ENCODE measurements at places on chromosomes 3 and 15.
A peak's percentile ranks its signal among the peaks of the same experiment; 100 is the strongest.

- DNase-seq: no peak
These were observed 49.6 kb upstream of the ICE2 start for GRCh38 chr15:60528530-60528929.

- DNase-seq: peak; percentile 58
These were observed 5.3 kb downstream of the CLK3 start for GRCh38 chr15:74620636-74621545.

DNA sequence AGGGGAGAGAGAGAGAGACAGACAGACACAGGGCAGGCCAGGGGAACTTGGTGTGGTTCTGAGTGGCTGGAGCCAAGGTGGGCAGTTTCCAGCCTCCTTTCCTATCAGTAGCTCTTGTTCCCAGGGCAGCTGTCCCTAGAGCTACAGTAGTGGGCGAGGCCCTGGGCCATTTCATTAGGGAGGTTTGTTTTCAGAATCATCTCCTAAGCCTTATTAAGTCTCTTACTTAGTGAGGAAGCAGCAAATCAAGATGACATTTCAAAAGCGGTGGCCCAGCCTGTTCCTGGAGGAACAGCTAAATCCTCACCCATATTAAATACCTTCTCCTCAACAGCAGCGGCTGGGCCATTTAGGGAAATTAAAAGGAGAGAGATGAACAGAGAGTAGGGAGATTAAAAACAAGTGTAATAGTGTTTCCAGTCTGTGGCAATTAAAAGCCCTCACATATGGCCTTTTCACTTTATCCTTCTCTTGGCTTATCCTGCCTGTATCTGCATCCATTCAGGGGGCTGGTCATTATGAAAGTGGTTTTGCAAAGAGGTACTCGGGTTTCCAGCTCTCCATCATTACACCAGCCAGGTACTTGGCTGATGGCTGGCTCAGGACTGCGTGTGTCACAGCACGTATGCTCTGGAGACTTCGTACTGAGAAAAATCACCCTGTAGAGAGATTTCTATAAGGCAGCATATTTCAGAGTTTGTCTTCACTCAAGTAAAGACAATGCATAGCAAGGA lies 91.9 kb upstream of the PRR23C start:
- no peak for DNase-seq

DNA sequence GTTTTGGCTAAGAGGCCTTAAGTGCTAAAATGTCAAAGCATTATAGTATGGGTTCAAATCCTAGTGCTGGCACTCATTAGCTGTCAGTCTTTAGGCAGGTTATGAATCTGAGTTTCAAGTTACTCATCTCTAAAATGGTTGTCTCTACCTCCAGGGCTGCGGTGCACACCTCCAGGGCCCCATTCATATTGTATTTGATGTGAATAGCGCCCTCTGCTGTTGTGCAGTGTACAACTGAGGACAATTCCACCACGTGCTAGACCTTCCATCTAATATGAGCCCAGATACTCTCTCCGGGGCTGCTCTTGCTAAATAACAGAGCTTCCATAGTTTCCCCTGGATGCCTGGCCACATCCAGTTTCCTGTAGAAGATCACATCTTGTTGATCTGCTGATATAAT lies 54.3 kb downstream of the OXNAD1 start:
- no peak for DNase-seq

GRCh38 chr3:34687671-34688070 lies 889.2 kb downstream of the PDCD6IP start:
- no peak for DNase-seq

DNA sequence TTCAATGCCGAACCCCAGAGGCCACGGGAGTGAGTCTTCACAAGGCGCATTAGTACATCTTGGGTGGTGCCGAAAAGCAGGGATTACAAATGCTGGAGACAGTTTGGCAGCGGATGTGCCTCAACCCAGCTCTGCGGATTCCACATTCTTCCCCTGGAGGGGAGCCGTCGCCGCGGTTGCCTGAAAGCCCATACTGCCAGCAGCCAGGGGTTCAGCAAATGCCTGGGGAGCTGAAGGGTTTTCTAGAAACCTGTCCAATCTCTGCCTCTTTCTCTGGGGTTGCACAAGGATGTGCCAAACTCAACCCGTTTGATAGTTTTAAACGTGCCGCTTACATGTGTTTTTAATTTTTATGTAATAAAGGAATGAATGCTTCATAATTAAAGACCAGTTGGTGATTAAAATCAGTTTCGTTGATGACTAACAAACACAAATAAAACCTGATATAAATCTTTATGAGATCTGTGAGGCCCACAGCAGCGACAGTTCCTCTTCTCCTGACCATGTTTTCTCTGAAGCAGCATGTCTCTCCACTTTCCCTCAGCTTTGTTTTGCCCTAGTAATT lies 74.6 kb upstream of the LEKR1 start:
- DNase-seq: no peak

DNA sequence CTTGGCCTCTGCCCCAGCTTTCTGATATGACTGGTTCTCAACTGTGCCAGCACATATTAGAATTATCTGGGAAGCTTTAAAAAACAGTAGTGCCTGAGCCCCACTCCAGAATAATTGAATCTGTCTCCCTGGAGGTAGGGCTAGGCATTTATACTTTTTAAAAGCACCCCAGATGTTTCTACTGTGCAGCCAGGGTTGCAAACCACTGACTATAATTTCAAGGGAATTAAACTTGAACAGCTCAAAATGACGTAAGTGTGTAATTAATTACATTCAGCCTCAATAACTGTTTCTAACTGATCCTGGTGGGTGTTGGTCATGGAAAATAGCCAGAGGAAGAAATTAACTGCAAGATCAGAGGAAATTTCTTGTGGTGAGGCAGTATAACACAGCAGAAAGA lies 4.4 kb upstream of the IRAK2 start:
- no peak for DNase-seq

GRCh38 chr15:75204340-75205063 lies 2.8 kb downstream of the C15orf39 start:
- peak; percentile 95 for DNase-seq

GRCh38 chr15:73794443-73795133 lies 41.4 kb upstream of the INSYN1 start:
- DNase-seq: no peak

GRCh38 chr15:56893364-56893678 lies 25.1 kb upstream of the TCF12 start:
- DNase-seq: no peak

DNA sequence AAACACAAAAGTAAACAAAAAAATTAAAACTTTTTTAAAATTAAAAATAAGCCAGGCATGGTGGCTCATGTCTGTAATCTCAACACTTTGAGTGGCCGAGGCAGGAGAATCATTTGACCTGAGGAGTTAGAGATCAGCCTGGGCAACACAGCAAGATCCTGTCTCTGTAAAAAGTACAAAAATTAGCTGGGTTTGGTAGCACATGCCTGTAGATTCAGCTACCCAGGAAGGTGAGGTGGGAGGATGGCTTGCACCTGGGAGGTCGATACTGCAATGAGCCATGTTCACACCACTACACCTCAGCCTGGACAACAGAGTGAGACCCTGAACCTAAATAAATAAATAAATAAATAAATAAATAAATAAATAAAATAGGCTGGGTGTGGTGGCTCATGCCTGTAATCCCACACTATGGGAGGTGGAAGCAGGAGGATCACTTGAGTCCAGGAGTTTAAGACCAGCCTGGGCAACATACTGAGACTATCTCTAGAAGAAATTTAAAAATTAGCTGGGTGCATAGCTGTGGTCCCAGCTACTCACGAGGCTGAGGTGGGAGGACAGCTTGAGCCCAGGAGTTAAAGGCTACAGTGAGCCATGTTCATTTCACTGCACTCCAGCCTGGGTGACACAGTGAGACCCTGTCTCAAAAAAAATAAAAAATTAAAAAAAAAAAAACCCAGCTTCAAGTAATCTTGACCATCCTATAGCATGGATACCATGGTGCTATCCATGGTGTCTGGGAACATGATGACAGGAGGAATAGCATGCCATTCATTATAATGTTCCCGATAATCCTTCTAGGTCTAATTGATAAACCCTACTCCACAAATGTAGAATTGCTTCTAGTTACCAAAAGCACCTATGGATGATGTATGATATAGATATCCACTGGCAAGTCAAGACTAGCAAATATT lies 4.2 kb downstream of the MYO5A start:
- no peak for DNase-seq

GRCh38 chr3:158217992-158218391 lies 108.1 kb downstream of the RSRC1 start:
- no peak for DNase-seq

DNA sequence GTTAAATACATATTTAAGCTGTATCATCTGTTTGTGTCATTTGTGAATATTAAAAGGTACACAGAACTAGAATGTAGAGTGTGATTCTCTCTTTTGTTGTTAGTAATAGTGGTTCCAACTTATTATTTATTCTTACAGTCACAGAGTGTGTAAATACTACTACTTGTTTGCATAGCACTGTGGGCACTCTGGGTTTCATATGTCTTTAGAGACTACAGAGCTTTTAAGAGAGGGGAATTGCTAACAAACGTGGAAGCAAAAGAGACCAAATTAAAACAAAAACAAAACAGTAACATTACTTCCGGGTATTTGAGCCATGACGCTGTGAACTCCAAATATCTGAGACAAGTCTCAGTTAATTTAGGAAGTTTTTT lies 828.0 kb upstream of the DPPA4 start:
- peak; percentile 1 for DNase-seq

DNA sequence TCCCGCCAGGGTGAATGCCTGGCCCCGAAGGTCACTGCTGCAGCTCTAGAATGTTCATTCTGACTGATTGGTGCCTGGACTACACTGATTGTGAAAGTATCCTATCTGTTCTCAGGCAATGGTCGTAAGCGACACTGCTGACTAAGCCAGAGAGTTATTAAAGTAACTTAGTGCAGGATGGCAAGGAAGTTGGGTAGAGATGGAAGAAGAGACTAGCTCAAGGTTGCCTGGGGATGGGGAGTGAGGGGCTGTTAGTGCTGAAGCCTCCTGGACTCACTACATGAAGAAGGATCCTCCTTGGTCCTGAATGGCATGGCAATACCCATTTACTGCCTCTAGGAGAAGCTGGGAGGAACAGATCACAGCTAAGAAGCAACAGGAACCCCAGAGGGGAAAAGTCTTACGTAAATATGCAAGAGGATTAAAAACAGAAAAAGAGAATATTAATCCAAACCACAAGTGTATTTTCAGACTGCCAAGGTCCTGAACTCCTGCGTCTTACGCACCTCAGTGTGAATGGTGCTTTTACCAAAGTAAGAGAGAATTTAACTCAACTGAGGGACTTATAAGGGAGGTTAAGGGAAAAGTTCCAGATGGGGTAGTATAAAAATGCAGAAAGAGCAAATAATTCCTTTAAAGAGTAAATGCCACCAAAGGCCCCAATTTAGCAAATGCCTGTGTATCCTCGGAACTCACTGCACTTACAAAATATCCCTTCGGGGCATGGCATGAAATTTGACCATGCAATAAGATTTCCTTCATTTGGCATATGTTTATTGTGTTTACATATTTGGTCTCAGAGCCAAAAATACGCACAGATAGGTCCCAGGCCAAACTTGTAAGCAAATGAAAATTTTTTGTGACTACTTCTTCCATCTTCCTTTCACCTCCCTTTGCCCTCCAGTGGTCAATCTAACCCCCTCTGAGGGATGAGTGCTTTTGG lies 64.0 kb upstream of the DGKG start:
- DNase-seq: no peak

GRCh38 chr3:186255703-186256331 lies 106.2 kb downstream of the DGKG start:
- DNase-seq: no peak

- DNase-seq: peak; percentile 58
These were observed 289.1 kb upstream of the MCTP2 start for GRCh38 chr15:93942269-93942694.

- DNase-seq: no peak
These were observed 238.7 kb upstream of the TMCO5A start for GRCh38 chr15:37695719-37696118.

DNA sequence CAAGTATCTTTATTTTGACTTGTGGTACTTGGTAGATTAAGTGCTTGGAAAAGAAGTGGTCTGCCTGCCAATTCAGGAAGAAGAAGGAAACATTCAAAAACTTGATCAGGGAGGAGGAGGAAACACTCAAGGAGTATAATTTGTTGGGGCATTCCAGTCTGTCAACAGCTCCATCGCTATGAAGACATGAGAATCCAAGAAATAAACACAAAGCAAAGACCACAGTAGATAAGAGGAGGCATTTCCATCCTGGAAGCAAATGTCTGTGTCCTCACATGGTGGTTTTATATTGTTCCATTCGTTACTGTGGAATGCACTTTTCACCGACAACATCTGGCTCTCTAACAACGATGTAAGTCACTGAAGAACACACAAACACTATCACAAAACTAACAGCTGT lies 176.1 kb upstream of the FRMD4B start:
- DNase-seq: no peak

DNA sequence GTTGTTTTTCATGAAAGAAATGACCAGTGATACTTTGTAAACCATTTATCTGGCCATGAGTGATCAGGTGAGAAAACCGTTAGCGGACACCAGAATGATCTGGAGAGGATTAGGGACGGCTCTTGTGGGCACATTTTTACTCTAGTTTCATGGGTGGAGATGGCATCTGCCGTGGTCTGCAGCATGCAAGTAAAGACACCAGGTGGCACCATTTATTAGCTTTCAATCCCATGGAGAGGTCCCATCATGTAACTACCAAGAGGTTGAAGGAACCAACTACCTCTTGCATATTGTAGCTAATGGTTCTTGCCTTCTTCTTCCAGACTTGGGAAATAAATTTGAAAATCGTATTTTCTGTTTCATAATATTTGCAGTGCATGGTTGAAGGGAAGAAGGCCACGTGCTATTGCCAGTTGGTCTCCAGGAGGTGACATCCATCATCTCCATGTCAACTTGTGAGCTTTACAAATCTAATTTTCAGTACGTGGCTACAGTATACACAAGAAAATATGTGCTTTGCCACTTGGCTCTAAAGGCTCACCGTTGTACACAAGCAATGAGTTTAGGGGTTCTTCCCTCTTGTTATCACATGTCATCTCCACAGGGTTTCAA lies 1.5 kb upstream of the MAPKBP1 start:
- DNase-seq: peak; percentile 31

DNA sequence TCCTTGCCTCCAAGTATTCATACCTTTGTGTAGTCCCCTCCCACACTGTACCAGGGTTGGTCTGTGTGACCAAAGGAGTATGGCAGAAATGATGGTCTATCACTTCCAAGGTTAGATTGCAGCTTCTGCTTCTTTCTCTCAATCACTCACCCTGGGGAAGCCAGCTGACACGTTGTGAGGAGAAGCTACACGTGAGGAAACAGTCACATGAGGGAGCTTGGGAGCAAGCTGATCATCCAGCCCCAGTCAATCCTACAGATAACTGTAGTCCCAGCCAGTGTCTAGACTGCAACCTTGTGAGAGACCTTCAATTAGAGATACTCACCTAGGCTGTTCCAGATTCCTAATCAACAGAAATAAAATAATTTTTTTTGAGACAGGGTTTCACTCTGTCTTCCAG lies 6.2 kb upstream of the ZNF774 start:
- DNase-seq: no peak

DNA sequence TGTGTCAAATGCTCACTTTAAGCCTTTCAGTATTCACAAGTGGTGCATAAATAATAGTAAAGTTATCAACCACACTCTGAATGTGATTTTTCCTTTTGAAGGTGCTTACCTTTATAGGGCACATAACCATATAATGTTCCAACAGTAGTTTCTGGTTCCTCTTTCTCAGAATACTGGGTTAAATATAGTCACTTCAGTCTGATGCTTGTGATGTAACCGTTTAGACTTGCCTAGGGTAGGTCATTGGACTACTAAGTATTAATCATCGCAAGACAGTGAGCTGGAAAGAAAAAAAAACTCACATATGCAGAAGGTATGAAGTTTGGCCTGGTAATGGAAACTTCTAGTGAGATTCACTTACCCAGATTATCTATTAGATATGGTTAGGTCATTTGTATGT lies 1.9 kb downstream of the KBTBD8 start:
- DNase-seq: no peak

- DNase-seq: peak; percentile 28
These were observed 85.8 kb downstream of the HMG20A start for GRCh38 chr15:77506311-77507142.
